ENCODE measurements at places on chromosomes 3 and 15.

DNA sequence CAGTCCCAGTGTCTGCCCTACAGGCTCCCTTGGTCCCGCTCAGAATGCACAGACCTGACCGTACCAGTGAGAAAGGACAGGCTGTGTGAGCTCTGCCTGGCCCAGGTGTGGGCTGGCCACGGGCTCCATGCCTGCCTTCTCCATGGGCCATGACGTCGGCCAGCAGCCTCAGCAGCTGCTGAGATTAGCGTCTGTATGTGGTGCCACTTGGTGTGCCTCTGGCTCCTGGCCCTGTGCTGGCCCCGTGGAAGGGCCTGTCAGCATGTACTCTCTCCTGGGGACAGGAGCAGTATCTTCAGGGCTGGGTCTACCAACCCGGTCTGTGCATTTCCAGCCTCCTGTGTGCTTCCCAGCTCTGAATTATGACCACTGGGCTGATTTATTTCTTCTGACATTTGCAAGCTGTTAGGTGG is 25.7 kb downstream of the KLF13 start:
- DNase-seq, result no peak

- DNase-seq, result no peak
Measured at GRCh38 chr15:99421172-99421656, 144.6 kb upstream of the MEF2A start.

DNA sequence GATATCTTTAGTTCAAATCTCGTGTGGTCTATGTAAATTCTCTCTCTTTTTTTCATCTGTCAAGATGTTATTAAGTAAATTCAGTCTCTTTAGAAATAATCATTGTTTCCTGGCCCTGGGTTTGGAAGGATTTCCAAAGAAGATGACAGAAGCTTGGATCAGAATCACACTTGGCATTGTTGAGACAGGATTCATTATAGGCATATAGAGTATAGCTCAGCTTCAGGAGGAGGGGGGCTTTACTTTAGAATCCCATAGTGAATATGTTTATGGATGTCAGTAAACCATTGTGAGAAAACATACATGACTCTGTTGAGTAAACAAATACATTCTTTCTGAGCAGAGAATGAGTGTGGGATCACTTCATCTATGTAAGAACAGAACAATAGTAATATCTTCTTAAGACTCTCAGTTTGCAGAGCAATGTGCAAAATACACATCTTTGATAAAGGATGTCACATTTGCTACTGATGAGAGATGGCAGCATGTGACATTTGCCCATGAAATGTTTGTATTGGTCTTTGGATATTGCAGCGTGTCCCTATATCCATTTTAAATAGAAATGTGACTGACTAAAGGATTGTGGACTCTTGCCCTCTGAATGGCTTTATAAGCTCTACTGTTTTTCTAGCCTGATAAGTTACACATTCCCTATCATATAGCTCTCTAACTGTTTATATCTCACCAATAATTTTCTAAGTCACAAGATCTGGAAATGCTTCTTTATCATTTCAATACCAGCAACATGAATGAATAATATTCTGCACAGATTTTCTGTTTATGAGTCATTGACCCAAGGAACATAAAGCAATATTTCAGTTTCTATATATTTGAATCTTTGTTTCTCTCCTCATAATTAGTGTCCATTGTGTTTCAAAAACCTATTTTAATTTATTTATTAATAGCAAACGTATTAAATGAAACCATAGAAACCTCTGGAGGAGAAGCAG is 95.6 kb upstream of the THRB start:
- DNase-seq, result no peak

DNA sequence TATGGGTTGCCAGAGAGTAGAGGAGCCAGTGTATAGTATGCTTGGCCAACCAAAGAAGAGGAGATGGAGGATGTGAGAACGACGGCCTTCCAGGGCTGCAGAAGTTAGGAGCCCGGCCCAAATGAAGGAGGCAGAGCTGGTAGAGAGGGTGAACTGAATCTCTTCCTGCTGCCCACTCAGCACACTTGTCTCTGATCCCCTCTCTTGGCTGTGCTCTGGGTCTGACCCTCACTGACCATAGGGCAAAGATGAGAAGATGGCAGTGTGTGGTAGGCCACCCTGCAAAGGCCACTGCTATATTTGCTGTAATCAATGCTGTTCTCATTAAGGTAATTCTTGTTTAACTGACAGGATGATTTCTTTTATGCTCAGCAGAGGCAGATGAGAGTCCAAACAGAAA is 256.0 kb downstream of the OCA2 start:
- DNase-seq, result no peak

- no peak for DNase-seq
Measured at GRCh38 chr3:147514366-147515160, 105.4 kb downstream of the ZIC1 start.

DNA sequence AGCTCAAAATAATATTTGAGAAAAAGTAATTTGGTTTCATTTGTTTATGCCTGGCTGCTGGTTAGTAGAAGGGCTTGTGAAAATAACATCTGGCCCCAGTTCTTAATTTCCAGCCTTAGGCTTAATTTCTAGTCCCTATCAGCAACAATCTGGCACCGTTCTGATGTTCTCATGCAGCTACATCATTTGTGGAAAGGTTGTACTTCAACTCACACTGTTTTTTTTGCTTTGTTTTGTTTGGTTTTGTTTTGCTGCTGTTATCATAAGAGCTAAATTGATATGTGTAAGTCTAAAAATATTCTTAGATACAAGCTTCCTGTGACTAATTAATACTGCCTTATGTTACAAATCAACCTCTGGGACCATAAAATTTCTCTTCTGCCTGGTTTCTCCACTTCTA is 8.9 kb downstream of the CPA3 start:
- no peak for DNase-seq

GRCh38 chr3:27713078-27713423 is 9.1 kb downstream of the EOMES start:
- DNase-seq, result no peak

DNA sequence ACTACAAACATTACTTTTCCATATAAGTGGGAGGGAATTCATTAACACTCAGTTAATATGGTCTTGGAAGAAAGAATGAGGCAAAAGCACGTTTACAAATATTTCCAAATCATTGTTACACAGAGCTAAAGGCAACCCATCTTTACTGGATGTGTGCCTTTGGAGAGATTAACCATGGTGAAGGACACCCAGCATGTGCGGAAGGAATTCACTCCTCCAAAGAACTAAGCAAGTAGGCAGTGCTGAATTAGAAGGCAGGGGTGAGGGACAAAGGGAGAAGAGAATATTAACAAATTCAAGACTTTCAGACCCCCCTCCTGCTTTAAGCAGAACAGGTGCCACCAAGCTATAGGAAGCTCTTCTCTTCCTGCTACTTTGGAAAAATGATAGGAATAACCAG is 10.1 kb downstream of the ARPP21 start:
- DNase-seq, result no peak

Data from fibroblast of skin of left quadriceps (primary cell).